ENCODE measurements at places on chromosomes 12 and 14.

DNA sequence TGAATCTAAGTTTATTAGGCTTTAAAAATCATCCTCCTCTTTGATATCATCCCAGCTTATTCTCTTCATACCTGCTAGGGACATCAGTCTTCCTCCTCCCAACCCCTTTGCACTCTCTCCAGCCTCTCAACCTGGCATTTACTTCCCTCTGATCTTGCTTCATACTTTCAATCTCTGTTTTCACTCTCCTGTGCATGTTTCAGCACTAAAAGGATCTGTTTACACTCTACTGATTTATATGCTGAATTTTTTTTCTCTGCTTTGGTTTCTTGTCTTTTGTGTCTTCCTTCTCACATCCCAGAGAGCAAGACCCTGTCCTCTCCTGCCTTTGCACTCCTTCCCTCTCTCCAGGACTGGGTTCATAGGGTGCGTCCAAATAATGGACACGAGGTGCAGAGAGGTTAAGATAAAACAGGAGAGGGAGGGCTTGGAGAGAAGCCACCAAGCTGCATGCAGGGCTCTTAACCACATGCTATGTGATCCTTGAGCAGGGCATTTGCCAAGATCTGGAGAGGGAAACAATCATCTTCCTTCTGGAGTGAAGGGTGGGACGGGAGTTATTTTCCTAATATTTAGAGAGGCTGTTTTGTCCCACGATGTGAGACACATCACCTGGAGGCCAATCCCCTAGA lies 3.0 kb upstream of the CISTR start:
- DNase-seq: no peak

DNA sequence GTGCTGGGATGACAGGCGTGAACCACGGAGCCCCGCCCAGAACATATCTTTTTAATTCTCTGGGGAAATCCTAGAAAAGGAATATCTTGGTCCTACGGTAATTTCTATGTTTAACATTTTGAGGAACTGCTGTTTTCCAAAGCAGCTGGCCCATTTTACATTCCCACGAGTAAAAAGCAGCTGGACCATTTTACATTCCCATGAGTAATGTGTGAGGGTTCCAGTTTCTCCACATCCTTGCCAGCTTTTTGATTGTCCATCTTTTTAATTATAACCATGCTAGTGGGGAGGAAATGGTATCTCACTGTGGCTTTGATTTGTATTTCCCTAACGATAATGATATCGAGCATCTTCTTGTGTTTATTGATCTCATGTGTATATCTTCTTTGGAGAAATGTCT lies 4.4 kb upstream of the P2RX4 start:
- no peak for DNase-seq

DNA sequence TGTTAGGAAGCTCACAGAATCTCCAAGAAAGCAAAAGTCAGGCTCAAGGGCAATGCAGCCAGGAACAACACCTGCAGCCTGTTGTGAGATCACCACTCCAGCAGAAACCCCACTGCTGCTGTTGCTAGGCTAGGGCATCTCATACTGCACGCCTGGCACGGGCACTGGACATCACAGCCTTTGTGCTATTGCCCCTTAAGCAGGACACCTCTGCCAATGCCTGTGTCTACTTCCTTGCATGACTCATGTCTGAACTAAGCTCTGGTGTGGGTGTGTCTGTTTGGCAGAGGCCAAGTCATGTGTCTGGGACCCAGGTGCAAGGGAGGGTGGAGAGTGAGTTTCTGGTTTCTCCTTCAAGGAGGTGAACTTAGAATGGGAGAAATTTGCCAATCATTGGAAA lies 10.0 kb upstream of the DDX47 start:
- peak; percentile 2 for DNase-seq

DNA sequence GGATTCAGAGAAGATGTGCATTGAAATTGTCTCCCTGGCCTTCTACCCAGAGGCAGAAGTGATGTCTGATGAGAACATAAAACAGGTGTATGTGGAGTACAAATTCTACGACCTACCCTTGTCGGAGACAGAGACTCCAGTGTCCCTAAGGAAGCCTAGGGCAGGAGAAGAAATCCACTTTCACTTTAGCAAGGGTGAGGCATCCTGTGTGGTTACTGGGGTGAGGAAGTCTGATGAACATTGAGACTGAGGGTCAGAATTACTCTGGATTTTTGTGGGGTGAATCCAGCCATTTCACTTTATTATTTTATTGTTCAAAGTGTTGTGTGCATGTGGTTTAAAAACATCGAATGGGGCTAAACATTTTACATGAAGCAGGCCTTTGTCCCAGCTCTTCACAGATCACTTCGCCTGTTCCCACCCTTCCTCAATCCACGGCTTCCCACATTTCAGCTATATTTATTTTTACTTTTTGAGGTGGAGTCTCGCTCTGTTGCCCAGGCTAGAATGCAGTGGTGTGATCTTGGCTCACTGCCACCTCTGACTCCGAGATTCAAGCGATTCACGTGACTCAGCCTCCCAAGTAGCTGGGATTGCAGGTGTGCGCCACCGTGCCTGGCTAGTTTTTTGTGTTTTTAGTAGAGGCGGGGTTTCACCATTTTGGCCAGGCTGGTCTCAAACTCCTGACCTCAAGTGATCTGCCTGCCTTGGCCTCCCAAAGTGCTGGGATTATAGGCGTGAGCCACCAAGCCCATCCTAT lies 40.6 kb downstream of the SUPT16H start:
- DNase-seq: no peak

DNA sequence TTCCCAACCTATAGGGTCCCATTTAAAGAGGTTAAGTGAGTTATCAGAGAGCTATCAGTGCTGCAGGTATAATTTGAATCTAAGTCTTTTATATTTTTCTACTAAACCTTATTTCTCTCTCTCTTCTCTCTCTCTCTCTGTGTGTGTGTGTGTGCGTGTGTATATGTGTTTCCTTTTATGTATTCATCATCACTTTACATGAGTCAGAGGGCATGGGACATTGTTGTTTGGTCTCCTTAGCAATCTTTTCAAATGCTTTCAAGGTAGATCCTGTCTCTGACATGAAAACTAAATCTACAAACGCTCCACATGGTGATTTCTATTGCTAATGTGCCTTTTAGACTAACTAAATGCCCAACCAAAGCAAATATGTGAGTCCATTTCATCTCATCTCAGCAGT lies 459.7 kb downstream of the BTG1 start:
- no peak for DNase-seq

GRCh38 chr12:47729233-47729632 lies 3.9 kb upstream of the ENDOU start:
- DNase-seq: no peak

DNA sequence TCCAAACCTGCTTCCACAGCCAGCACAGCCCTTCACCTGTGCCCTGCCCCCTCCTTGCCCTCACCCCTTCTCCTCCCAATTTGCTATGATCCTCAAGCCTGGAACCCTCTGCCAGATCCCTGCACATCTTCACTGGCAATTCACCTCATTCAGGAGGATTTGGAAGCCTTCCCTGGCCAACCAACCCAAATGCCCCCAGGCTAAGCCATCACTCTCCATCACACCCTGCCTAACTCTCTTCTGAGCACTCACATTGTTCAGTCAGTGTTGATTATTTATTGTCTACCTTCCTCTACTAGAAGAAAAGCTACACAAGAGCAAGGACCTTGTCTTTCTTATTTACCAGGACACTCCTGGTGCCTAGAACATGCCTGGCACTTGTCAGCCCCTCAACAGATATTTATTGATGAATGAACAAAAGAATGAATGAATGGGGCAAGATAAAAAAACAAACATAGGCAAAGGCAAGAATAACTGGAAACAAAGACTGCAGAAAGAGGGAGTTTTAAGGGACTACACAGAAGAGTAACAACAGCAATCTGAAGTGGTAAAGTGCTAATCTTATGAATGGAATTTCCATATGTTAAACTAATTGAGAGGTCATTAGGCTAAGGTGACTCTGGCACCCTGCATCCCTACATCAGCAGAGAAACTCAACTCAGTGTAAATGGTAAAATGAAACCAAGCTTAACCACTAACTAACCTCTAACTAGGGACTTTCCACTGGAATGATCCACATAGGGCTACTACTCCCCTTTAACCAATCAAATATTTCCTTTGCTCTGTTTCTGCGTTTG lies 33.4 kb downstream of the TMTC1 start:
- no peak for DNase-seq

- DNase-seq: no peak
Measured at GRCh38 chr14:79502751-79503148, 708.6 kb downstream of the DIO2 start.

- DNase-seq: peak; percentile 73
Measured at GRCh38 chr12:53746592-53747092, 5.1 kb downstream of the CISTR start.

DNA sequence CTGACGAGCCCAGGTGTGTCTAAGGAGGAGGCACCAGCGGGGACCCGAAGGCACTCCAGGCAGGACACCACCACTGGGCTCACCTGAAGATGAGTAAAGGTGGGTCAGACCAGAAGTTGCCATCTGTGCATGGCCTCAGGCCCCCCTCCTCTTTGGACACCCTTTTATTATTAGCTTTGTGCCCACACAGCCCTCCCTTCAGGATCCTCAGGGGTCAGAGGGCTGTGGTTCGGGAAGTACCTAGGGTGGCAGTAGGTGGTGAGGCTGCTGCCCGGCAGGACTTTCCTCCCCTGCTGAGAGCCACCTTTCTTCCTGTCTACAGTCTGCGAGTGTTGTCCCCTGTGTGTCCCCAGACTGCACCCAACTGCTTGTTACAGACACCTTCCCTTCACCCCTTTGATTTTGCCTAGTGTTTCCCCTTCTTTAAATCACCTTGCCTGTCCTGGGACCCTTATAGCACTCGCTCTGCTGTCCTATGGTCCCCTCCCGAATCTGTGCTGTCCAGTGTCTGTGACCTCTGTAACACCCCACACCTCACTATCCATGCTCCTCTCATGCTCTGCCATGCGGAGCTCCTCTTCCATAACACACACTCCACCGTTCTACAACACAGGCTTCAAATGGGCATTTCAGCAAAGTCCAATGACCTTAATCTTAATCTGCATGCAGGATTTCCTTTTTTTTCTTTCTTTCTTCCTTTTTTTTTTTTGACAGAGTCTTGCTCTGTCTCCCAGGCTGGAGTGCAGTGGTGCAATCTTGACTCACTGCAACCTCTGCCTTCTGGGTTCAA lies 25.7 kb downstream of the SOAT2 start:
- no peak for DNase-seq

GRCh38 chr14:31159682-31160296 lies 47.8 kb downstream of the HECTD1 start:
- no peak for DNase-seq

GRCh38 chr12:29983851-29984250 lies 200.1 kb upstream of the TMTC1 start:
- no peak for DNase-seq

DNA sequence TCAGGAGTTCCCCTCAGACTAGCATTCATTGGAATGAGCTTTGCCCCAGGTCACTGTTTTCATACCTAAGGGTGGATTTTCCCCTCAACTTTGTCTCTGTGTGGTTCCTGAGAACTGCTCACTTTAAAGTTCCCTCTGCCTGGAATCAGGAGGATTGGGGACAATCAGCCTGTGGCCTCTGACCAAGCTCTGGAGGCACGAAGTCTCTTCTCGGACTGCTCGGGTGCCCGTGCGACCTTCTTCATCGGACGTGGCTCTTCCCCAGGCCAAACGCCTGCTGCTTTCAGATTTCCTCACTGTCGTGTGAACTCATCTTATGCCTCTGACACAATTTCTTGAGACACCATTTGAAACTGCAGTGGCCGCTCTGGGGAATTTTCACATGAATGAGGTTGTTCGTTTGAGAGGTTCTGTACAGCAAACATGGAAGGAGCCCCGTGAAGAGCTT lies 153.7 kb upstream of the PZP start:
- no peak for DNase-seq

GRCh38 chr14:50087341-50088116 lies 28.8 kb downstream of the VCPKMT start:
- DNase-seq: no peak

GRCh38 chr12:104294927-104295668 lies 8.4 kb upstream of the EID3 start:
- DNase-seq: no peak

DNA sequence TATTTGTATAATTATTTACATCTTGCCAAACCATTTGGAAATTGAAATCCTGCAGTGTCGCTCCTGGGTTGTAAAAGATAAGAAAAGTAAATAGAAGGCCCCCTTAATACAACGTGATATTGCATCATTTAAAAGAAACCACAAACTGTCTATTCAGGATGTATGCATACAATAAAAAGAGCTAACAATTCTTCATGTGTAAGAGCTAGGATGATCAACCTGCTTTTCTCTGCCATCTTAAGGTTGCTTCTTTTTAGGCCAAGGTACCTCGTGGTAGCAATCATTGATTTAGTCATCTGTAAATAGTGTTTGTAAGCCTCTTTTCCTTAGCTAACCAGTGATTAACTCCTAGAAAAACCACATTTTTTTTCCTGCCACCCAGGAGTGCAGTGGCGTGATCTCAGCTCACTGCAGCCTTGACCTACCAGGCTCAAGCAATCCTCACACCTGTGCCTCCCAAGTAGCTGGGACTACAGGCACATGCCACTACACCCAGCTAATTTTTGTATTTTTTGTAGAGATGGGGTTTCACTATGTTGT lies 3.3 kb upstream of the USP44 start:
- DNase-seq: no peak

DNA sequence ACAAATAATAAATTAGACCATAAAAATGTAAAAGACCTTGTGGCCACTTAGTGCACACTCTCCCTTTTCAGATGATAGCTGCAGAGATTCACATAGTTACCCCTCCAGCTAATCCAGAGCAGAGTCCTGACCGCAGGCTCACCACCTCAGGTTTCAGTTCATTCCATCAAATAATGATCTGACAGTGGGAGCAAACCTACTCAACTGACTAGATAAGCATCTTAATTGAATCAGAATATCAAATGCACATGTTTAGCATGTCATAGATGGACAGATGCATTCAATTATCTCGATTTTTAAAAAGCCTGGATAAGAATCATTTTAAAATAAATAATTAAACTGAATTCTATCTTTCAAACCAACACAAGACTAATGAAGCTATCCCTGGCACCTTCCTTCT lies 242.3 kb upstream of the PDZRN4 start:
- no peak for DNase-seq

DNA sequence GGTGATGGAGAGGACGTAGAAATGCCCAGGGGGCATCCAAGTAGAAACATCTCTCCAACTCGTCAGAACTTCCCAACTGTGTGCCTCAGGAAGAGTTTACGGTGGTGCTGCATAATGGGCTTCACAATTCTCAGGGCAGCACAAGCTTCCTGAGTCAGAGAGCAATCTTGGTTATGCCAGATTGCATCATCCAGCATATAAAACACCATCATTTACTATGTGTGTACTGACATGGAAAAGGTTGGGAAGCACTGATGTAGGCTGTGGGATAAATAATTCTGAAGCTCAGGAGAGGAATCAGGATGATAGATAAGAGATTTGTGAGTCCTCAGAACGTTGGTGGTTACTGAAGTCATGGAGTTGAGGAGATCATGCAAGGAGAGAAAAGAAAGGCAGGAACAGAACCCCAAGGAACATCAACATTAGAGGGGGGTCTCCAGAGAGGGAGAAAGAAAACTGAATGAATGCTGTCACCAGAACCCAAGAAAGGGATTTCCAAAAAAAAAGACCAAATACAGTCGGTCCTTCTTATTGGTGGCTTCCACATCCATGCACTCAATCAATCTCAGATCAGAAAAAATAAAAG lies 4.7 kb upstream of the NCKAP5L start:
- no peak for DNase-seq

All from NCI-H1092 (cell line).